Activated naive CD4-positive, alpha-beta T cell treated with anti-CD3 and anti-CD28 coated beads, Interleukin-2, amount 10 ng/mL, durations not matched to agents 7 days and 5 days (primary cell): ENCODE measurements at places on chromosomes 2 and 18.

- DNase-seq = no peak
Measured at GRCh38 chr18:33440060-33441043, at the start of gene CCDC178. Gene CCDC178 (minus strand): TSS chr18:33440721. CDS start chr18:33412088, 28,633 bp downstream.

- DNase-seq = no peak
Measured at GRCh38 chr2:105731511-105731910, 13.2 kb upstream of the NCK2 start.

DNA sequence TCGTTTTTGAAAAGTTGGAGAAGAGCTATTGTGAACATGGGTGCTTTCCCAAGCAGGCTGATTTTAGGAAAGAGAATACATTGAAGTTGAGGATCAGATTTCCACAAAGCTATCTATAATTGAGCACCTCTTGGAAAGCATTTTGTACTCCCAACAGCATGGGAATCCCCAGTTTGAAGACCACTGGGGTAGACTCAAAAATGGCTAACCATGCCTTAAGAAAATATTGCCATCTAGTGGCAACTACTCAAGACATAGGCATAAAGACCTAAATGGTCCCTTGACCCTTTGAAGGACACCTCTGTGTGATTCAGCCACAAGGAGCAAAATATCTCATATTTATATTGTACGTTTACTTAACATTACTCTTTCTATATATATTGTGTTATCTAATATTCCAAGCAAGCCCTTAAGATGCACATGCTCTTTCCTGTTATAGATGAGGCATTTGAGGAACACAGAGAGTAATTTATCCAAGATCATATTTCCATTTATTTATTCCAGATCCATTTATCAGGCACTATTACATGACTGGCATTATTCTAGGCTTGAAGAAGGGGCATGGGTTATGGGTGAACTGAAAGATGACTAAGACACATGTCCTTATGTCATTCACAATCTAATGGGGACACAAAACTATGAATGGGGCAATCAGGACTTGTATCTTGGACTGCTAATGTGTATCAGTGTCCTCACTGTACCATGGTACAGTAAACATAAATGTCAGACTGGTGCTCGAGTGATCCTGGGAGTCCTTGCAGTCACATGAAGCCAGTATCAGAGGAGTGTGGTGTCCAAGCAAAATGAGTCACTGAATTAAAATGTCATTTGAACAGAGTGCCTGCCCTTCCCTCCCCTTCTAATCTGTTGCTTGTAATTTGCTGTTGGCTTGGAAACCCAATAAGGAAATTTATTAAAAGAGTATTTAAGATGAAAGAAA is 121.0 kb upstream of the XPO1 start:
- DNase-seq = no peak

- no peak for DNase-seq
Measured at GRCh38 chr2:228023619-228024018, 152.2 kb downstream of the DAW1 start.

- DNase-seq = no peak
Measured at GRCh38 chr2:109168716-109169115, 39.7 kb downstream of the SH3RF3 start.

GRCh38 chr18:33616556-33616955 is 38.5 kb downstream of the ASXL3 start:
- no peak for DNase-seq

- DNase-seq = no peak
Measured at GRCh38 chr2:7655629-7656028, 738.4 kb downstream of the RNF144A start.

DNA sequence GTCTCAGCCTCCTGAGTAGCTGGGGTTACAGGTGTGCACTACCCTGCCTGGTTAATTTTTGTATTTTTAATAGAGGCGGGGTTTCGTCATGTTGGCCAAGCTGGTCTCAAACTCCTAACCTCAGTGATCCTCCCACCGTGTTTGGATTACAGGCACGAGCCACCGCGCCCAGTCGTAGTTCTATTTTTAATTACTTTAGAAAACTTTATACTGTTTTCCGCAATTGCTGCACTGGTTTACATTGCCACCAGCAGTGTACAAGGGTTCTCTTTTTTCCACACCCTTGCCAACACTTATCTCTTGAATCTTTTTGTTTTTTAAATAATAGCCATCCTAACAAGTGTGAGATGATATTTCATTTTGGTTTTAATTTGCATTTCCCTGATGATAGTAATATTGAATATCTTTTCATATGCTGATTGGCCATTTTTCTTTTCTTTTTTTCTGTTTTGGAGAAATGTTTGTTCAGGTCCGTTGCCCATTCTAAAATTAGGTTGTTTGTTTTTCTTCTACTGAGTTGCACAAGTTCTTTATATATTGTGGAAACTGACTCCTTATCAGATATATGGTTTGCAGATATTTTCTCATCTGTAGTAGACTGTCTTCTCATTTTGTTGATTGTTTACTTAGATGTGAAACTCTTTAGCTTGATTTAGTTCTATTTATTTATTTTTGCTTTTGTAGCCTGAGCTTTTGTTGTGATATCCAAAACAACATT is 16.9 kb downstream of the ALMS1 start:
- DNase-seq = no peak

DNA sequence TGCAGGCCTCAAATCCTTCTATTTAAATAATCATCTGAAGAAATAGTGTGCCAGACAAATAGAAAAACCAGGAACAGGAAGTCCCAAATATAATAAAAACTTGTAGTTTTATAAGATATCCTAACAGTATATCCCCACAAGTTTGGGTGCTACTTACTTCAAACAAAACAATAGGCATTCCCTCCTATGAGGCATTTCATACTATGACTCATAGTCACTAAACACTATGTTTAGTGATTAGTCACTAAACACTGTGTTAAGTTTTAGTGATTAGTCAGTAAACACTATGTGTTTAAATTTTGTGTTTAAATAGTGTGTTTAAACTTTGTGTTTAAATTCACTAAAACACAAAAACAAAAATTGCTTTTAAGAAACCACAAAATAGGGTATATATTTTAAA is 407.0 kb upstream of the CDH19 start:
- no peak for DNase-seq

DNA sequence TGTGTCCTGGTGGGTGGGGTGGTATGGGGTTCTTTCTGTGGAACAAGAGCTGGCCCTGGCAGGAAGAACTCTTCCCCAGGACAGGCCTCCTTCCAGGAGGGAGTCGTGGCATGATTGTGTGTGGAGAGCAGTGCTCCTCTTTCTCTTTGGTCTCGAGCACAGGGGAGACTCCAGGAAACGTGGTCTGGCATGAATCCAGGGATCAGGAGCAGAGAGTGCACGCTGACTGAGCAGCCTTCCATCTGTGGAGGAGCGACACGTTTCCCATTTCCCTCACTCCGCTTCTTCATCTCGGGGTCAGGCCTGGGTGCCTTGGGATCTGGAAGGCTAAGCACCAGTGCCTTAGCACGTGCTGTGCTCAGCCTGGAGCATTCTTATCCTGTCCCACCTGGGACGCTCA is 132.0 kb upstream of the HDAC4 start:
- DNase-seq = no peak

DNA sequence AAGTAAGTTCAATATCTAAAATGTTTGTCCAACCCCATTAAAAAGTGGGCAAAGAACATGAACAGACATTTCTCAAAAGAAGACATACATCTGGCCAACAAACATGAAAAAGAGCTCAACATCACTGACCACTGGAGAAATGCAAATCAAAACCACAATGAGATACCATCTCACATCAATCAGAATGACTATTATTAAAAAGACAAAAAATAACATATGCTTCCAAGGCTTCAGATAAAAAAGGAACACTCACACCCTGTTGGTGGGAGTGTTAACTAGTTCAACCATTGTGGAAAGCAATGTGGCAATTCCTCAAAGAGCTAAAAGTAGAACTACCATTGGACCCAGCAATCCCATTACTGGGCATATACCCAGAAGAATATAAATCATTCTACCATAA is 931.1 kb downstream of the LRP1B start:
- DNase-seq = no peak

- no peak for DNase-seq
Measured at GRCh38 chr2:3739313-3739712, 35.9 kb downstream of the DCDC2C start.

DNA sequence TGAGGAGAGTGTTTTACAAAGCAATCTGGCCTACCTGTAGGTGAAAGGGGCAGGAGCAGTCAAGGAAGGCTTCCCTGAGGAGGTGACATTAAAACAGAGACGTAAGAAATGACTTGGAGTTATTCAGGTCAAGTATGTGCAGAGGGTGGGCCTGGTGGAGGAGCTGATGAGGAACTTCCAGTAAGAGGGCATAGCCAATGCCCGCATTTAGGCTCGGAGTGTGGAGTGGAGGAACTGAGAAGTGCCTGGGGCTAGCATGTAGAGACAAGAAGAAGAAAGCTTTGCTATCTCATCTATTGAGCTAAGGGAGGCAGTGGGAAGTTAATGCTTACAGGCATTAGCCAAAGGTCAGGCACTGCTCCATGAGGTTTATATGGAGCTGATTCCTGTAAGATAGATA is 312.2 kb downstream of the ZNF521 start:
- no peak for DNase-seq

GRCh38 chr18:76564655-76565237 is 69.7 kb upstream of the ZNF516 start:
- no peak for DNase-seq

GRCh38 chr2:49222975-49223528 is 68.7 kb upstream of the FSHR start:
- DNase-seq = no peak

DNA sequence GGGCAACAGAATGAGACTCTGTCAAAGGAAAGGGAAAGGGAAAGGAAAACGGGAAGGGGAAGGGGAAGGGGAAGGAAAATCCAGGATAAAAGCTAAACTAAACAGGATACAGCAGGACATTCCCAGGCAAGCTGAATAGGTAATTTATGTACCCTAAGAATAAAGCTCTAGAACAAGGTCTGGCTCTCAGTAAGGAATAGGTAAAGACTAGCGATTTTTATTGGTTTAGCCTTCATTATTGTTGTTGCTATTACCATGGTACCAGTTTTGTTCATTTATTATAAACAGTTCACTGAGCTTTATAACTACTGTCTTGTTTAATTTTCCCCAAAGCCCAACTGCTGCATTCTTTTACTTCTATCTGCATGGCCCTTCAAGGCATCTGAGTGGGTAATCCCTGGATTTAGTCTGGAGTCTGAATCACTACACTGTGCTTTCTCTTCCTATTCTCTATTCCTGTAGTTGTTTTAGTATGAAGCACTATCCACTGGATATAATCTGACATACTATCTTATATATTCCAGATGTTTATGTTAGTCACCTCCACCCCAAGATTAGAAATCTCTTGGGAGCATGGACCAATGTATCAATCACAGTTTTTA is 127.1 kb upstream of the TANK start:
- DNase-seq = no peak

DNA sequence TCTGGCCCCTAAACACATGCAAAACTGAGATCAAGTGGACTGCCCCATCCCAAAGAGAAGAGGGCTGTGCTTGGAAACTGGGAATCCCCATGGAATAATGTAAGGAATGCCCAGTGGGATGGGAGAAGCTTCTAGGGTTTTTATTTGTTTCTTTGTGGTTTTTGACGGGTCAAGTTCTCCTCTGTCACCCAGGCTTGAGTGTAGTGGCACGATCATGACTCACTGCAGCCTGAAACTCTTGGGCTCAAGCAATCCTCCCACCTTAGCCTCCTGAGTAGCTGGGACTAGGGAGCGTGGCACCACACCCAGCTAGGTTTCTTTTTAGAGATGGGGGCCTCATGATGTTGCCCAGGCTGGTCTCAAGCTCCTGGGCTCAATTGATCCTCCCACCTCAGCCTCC is 101.7 kb upstream of the ZSWIM2 start:
- DNase-seq = no peak

- DNase-seq = no peak
Measured at GRCh38 chr2:176135035-176135440, 5.5 kb downstream of the HOXD8 start.

- DNase-seq = no peak
Measured at GRCh38 chr2:54546518-54546917, 90.4 kb downstream of the SPTBN1 start.

GRCh38 chr2:43897492-43897891 is 58.7 kb downstream of the ABCG8 start:
- no peak for DNase-seq

DNA sequence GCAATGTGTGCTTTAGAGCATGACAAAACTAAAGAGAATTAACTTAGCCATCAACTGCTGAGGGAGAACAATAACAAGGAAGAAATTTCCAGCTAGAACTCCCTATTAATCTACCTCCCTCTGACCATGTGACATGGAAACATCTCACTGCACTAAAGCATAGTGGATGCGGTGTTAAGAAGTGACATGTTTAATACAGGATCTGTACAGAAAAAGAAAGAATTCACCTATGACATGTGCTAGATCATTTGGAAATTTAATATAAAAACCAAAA is 202.3 kb upstream of the KLHL14 start:
- DNase-seq = no peak

DNA sequence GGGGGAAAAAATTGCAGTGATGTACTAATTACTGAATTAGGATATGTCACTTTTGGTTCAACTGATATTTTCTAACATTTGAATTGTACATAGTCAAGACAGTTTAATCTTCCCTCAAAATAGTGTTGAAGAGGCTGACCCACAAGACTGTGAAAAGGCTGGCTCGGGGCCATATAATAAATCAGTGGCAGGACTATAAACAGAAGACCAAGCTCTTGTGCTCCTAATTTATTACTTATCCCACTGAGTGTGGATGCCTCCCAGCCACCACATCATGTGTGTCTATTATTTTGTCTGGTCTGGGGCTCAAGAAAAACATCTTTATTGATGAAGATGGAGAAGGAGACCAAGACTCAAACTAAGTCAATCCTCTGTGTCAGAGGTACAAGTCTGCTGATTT is 64.4 kb downstream of the PLEKHM3 start:
- DNase-seq = no peak
